Neural crest cell (in vitro differentiated cells): ENCODE measurements at places on chromosomes 6 and 20. TPM values are rescaled to one million over a fixed set of nuclear protein-coding genes. Genes with fewer than 3 reads are reported as not detected.

The CRISP3 gene
- not detected in 2 replicates for total RNA-seq

The GPX5 gene
- total RNA-seq: not detected in 2 replicates

DNA sequence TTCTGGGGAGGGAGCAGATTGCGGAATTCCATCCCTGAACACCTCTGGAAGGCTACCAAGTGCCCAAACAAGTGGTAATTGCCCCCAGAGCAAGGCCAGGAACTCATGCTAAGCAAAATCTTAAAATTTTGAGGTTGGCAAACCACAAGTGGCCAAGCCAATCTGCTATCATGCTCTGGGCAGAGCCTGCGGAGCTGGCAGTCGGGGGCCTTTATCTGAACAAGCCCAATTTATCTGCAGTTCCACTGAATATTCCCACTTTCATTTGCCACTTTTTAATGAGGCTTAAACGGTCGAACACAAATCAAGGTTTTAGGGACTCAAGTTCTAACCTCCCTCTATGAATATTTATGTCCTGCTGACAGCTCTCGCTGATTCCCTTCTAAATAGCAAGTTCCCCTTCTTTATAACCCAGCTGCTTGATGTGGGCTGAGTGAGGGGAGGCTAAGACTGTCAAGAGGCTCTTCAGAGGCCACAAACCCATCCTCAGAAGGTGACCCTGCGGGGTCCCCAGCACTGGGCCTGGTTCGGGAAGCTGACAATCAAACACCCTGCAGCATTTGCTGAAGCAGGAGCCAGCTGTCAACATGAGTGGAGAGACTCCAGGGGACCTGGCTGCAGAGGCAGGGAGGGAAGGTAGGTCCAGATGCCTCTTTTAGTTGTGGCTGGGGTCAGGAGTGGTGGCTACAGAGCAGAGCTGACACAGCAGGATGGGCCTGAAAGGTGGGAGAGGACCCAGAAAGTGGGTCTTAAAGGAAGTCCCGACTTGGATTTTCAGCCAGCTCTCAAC, 11.9 kb downstream of the CCDC167 start:
- DNase-seq: no peak

DNA sequence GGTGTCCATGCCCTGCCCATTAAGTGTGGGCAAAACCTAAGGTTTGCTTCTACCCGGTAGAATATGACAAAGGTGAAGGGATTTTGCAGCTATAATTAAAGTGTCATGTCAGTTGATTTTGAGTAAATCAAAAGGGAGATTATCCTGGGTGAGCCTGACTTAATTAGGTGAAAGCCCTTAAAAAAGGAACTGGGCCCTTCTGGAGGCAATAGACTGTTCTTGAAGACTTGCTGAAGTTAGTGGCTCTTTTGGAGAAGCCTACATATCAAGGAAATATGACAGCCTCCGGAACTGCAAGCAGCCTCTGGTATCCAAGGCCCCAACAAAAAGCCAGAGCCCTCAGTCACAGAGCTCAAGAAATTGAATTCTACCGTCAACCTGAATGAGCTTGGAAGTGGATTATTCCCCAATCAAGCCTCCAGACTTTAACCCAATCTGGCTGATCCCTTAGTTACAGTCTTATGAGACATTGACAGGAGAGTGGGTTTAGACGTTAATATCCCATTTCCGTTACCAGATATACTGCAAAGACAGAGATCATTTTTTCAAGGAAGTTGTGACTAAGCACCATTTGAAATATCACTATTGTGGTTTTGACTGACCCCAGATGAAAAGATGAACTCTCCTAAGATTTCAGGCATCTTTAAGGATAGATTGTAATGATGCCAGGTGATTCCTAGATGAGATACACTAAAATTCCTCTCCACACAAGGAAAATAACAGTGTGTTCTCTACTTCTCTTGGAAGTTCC, 303.4 kb downstream of the PLCB1 start:
- DNase-seq: no peak
